Inflammatory macrophage treated with lipopolysaccharide for 4 hours (primary cell): ENCODE measurements at places on chromosomes 5 and 9.
A peak's percentile ranks its signal among the peaks of the same experiment; 100 is the strongest.

DNA sequence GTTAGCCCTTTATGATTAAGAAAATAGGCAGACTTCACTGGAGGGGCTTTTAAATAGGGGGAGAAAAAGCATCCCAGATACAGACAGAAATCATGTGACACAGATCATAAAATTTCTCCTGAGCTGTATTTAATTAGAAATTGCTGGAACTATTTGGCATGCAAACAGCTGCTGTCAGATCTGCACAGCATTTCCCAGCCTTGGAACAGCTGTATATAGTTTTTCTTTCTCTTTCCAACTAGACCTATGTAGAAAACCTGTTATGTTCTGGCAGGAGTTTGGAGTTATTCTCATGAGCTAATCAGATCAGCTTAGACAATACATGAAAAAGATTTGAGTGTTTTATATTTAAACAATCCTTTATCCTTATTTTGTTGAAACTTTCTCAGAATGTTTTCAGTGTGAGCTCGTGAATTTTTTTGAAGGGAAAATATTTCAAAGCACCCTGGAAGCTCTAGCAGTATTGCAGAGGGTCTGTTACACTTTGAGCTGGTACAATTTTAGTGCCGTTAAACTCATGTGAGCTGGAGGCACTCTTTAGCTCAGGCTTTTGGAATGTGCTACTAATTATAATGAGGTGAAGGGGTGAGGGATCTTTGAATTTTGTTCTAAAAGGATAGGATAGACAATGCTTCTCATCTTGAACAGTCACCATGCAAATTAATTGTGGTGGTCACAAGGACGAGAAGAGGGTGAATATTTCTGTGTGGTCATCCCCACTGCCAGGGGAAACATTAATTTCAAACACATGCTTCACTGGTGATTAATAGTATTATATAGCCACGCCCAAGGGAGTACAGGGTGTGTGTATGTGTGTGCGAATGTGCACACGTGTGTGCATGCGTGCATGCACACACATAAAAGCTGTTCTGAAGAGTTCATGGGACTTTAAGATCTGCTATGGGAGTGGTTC is 239.4 kb upstream of the FBXL7 start:
- DNase-seq: no peak

GRCh38 chr9:129107651-129108050 is 2.9 kb downstream of the CRAT start:
- no peak for DNase-seq

- no peak for DNase-seq
These were observed 61.3 kb downstream of the TTLL11 start for GRCh38 chr9:122031776-122032175.

DNA sequence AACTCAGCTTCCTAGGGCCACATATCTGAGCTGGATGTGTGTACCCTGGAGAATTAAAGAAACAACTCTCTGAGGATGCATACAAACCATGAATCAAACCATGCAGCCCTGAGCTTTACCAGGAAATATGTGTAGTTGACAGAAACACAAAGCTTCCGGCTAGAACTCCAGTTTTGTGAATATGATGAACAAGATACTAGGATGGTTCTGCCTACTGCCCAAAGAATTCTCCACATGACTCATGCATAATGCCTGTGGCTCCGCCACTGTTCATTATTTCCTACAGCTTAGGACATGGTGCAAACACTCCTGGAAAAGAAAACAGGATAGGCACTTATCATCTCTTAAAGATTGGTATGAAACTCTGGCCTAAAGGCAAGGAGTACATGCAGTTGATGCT is 343.4 kb downstream of the DNAH5 start:
- DNase-seq: no peak

DNA sequence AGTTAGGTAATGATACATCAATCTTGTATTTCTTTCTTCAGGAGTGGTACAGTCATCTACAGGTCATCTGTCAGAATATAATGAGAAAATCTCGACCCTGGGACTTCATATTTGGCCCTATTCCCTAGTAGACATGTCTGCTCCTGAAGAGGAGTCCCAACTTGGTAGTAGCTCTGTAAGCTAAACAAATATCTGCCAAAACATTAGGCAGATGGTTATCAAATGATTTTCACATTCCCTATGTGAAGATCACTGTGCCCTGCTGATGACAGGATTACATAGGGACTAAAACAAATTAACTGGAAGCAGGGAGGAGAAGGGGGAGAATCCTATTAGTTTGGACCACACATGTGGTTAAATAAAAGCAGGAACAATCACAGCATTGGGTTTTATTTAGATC is 138.6 kb upstream of the NFIB start:
- no peak for DNase-seq

- DNase-seq: no peak
These were observed 9.2 kb downstream of the CDC26 start for GRCh38 chr9:113266174-113266573.

- no peak for DNase-seq
These were observed 328.2 kb downstream of the BNC2 start for GRCh38 chr9:16542290-16542689.

DNA sequence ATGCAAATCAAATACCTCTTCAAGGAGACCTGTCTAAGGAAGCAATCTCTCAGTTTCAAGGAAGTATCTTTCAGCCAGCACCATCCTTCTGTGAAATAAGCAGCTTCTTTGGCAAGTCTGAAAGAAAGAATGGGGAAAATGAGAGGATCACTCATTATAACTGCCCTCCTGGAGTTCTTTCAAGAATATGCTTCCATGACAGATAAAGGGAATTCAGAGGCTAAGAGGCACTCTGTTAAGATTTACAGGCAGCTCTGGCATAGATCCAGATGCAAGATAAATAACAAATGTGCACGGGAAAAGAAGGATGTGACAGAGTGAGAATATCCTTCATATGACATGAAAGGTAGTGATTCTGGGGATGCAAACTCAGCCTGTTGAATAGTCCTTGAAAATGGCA is 348.2 kb upstream of the CCNG1 start:
- DNase-seq: no peak

DNA sequence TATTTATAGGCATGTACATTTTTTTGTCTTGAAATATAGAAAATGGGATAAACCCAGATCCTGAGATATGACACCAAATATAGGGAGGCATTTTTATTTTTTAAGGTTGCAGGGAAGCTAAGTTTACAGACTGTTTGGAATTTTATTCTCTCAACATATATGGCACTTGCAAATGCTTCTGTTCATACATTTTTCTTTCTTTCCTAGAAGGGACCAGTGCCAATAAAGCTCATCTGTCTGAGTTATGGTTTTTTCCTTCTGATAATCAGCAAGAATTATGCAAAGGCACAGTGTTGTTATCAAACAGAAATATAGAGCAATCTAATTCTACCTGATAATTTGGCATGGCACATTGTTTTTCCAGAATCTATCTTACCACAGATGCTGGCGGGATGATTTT is 156.9 kb upstream of the GPR151 start:
- DNase-seq: no peak

DNA sequence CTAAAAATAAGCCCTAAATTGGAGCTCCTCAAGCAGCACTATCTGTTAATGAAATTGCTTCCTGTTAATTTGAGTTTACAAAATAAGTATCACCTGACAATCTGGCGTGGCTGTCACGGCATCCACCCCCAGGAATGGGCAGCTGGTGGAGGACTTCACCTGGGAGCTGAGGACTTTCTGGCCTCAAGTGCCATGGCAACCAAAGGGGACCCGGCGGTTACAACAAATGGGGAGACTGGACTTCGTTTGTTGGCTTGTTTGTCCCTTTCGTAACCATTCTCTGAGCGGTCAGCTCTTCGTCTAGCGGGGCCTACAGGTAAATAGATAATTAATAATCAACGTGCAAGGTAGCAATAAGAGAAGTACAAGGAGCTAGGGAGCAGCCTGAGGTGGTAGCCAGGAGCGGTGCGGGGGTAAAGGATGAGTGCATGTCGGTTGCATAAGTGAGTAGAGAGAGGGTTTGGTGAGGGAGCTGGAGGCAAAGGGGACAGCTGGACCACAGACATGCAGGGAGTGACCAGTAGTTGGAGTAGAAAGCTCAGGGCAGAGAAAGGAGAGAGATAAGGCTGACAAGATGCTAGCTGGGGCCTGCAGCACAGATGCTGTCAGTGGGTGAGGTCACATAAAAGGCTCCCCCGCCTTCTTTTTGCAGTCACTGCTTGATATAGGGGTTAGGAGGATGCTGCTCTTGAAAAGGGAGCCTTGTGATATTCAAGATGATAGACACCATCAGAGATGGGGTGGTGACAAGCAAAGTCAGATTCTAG is 62.5 kb downstream of the HSPA4 start:
- no peak for DNase-seq

DNA sequence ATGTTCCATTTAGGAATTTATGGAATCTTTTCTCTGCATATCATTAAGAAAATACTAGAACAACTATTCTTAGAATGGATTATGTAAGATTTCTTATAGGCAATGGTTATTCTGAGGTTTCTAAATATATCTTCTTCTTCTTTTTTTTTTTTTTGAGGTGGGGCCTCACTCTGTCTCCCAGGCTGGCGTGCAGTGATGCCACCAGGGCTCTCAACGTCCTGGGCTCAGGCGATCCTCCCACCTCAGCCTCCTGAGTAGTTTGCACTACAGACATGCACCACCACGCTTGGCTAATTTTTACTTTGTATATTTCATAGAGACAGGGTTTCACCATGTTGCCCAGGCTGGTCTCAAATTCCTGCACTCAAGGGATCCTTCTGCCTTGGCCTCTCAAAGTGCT is 137.2 kb downstream of the SREK1 start:
- peak; percentile 66 for DNase-seq

- no peak for DNase-seq
These were observed 43.2 kb upstream of the SREK1 start for GRCh38 chr5:66100851-66101250.

GRCh38 chr5:40364441-40364840 is 315.3 kb upstream of the PTGER4 start:
- DNase-seq: no peak
